ENCODE measurements at places on chromosomes 12 and 14.

DNA sequence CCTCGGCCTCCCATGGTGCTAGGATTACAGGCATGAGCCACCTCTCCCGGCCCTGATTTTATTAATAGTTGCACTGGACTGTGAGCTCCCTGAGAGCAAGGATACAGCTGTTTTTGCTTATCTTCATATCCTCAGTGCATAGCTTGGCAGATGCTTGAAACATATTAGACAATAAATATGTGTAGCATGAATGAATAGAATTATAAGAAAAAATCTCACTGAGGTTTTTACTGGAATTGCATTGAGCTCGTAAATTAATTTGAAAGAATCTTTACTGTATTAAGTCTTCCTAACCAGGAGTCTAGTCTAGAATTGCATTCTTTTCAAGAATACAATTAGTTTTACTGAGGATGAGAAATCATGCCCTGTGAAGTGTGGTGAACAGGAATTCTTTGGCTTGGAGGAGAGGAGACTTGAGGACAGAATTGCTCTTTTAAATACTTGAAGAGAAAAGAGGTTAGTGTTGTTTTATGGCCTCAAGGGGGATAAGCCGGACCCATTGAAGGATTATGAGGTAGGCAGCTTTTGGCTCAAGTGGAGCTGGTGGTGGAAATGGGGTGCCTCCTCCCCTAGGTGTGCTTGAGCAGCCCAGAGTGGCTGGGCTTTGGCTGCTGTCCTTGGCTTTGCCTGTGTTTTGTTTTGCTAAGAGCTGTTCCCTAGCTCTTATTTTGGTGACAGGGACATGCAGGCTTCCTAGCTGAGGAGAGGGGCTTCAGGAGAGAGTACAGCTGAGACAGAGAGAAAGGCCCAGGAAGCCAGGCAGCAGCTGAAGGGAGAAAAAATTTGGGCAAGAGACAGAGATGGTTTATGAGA is 34.0 kb downstream of the PLEKHD1 start:
- DNase-seq, result no peak

DNA sequence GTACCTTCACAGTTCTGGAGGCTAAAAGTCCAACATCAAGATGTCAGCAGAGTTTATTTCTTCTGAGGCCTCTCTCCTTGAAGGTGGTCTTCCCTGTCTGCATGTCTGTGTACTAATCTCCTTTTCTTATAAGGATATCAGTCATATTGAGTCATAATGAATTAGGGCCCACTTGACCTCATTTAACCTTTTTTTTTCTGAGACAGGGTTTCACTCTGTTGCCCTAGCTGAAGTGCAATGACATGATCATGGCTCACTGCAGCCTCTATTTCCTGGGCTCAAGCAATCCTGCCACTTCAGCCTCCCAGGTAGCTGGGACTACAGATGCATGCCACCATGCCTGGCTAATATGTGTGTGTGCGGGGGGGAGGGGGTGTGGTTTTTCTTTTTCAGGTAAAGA is 41.7 kb downstream of the PPM1H start:
- no peak for DNase-seq

GRCh38 chr12:64452559-64453329 is 824 bp downstream of the TBK1 start:
- DNase-seq, result peak; percentile 57

DNA sequence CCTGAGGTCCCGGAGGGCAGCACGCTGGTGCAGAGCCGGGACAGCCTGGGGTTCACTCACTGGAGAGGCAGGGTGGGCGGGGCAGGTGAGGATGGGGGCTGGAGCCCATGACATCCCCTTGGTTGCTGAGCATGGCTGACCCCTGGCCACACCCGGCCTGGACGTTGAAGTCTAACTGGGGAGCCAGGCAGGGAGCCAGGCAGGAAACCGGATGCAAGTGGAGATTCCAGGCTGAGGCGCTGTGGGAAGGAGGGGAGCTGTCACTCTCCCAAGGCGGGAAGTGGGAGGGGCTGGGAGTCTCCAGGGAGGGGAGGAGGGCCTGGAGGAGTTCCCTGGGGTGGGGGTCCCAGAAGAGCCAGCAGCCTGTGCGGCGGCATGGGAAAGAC is 7.7 kb upstream of the INF2 start:
- no peak for DNase-seq

- DNase-seq, result no peak
Observed at GRCh38 chr14:98082833-98083232, 1189.2 kb downstream of the BCL11B start.

DNA sequence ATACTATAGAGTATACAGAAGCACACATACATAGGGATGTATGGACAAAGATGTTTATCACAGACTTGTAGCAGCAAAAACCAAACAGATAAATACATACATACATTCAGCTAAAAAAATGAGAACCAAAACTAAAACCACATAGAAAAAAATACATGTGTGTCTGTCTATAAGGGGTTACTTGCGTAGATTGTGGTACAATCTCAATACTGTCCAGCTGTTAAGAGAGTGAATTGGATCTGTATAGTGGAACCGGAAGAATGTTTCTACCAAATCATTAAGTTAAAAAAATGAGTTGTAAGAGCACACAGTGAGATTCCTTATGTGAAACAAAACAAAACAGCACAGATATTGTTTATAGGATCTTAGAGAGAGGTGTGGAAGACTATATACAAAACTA is 44.2 kb upstream of the DCD start:
- peak; percentile 25 for DNase-seq

DNA sequence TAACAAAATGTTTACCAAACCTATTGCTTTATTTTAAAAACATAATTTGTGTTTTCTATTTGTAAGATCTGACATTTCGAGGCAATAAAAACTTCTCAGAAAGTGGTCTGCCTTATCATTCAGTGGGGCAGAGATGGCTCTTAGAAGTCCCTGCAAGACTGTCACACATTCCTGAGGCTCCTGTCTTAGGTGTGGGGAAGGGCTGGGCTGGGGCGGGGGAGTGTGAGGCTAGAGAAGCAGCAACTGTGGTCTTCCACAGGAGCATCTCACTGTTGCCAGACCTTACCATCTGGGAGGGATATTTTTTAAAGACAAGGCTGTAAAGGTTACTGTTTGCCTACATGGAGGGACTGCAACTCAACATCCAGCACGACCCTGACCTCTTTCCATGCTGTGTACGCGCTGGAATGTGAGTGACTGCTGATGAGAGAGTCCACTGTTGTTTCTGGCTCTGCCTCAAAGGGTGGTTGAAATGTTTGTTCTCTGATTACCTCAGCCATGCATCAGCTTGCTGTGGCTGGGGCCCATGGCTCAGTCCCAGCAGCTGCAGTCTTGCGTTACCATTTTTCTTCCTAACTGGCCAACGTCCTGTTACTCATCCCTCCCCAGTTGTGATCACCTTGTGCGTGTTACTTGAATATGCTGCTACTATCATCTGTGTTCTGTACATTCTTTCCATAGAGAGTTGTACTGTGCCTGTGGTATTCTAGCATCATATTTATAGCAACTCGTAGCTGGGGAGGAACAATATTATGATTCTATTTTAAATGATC is 12.4 kb downstream of the ERG28 start:
- DNase-seq, result no peak

DNA sequence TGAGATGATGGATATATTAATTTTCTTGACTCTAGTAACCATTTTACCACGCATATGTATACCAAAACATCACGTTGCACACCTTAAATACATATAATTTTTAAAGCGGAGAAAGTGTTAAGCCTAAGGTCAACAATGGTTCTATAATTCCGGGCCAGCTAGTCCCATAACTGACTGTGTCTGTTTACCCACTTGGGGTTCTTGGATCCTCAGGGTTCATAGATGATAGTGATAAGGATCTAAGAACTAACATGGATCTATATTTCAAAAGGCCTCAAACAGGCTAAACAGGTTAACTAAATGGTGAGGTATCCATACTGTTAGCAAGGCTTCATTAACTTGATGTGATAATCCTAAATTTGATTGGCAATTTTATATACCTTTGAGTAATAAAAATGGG is 9.8 kb downstream of the SLC38A1 start:
- no peak for DNase-seq

GRCh38 chr14:63508033-63508432 is 35.1 kb downstream of the PPP2R5E start:
- no peak for DNase-seq

GRCh38 chr14:39050389-39050788 is 52.6 kb downstream of the SEC23A start:
- no peak for DNase-seq

DNA sequence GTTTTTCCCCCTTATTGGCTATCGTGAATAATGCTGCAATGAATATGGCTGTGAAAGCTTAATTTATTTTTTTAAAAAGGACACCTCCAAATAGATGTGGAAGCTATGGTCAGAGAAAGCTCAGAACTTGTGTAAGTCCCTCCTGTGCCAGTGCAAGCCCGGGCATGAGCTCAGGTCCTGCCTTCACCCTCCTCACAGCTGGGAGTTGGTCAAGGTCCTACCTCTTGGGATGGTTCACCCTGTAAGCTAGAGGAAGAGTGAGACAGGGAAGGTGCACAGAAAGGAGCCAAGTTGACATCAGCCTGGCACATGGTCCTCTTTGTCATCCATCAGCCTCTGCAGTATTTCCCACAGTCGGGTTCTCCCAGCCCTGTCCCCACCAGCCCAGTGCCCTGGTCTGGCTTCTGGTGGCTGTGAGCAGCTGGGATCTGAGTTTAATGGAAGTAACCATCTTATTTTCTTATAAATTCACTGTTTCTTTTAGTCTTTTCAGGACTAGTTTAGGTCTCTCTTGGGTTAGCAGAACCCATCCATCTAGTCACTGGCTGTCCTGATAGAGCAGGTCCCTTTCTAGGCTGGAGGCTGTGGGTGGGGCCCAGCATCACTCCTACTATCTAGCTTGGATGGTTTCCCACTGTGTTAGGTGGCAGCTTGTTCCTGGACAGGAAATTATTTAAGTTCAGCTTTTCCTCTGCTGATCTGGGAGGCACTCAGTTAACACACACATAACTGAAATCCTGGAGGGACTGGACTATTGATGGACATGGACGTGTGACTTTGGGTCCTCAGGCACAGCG is 11.8 kb upstream of the PLEKHG3 start:
- DNase-seq, result no peak
